ENCODE measurements at places on chromosomes 2 and 18.

DNA sequence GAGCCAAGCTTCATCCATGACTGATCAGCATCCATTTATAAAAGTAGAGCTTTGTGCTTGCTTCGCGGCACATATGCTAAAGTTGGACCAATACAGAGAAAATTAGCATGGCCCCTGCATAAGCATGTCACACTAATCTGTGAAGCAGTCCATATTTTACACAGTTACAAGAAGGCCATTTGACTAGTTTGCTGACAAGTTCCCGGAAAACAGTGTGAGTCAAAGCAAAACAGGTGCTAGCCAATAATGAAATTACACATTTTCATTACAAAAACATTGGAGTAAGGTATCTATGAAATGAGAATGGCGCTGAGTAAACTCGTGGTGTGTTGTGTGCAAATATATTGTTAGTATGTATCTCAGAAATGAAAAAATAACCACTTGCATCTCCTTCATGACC lies 4.7 kb downstream of the ANKRD62 start:
- DNase-seq = no peak

- no peak for DNase-seq
These were observed 68.3 kb upstream of the ACYP2 start for GRCh38 chr2:54047091-54047490.

- DNase-seq = no peak
These were observed 70.7 kb upstream of the HNRNPA3 start for GRCh38 chr2:177141866-177142265.

DNA sequence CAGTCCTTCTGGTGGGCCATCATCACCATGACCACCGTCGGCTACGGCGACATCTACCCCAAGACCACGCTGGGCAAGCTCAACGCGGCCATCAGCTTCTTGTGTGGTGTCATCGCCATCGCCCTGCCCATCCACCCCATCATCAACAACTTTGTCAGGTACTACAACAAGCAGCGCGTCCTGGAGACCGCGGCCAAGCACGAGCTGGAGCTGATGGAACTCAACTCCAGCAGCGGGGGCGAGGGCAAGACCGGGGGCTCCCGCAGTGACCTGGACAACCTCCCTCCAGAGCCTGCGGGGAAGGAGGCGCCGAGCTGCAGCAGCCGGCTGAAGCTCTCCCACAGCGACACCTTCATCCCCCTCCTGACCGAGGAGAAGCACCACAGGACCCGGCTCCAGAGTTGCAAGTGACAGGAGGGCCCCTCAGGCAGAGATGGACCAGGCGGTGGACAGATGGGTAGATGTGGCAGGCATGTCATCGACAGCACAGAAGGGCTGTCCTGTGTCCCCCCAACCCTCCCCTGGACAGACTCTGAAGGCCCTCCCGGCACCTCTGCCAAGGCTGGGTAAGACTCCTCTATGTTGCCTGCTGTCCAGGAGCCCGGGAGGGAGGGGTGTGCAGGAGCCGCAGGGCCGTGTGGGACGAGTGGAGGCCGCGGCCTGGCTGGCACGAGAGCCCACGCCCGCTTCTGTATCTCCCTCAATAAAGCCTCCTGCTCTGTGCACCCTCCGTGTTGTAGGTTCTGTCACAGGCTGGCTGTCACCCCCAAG lies 2.0 kb downstream of the KCNF1 start:
- no peak for DNase-seq

- no peak for DNase-seq
These were observed 62.1 kb downstream of the BCL2 start for GRCh38 chr18:63257453-63257852.

GRCh38 chr2:175442441-175442840 lies 260.9 kb upstream of the ATP5MC3 start:
- no peak for DNase-seq

DNA sequence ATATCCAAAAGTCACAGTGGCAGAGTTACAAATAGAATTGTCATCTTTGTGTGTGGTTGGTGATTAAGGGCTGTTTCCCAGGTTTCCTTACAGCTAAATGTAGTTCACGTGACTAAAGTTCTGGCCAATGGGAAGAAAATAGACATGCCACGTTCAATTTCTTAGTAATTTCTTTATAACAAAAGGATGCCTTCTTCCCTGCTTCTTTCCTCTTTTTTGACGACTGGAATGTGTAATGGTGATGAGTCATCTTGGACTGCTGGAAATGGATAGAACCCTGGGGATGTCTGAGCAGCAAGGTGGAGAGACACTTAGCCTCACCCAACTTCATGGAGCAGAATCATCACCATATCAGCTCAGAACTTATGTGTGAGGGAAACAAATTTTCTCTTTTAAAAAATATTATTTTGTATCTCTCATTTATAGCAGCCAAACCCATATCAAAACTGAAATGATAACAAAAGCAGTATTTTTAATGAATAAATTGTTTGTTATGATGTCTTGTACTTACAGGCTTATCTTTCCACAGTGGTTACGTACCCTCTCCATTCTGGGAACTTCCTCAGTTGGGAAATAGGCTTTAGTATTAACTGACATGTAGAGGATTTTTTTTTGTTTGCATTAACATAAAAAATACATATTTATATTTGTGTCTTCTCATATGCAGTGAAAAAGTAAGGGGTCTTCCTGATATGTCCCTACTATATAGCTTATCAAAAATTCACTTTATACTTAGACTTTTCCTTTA lies 91.1 kb upstream of the CDH2 start:
- DNase-seq = no peak

DNA sequence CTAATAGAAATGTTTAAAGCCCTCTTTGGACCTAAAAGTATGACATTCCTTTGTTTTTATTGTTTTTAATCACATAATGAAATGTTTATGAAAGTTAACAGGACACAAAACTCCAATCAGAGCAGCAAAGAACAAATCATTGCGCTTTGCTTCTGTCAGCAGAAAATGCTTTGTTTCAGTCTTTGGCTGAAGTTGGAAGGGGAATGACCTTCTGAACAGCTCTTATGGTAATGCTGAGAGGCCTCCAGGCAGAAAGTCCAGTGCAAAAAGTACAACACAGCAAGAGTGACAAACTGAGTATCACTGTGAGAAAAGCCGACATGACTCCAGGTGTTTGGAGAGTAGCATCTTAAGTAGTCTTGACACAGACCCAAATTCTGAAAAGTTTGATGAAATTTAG lies 147.7 kb upstream of the SP5 start:
- no peak for DNase-seq

GRCh38 chr2:144545787-144546186 lies 25.9 kb upstream of the ZEB2 start:
- no peak for DNase-seq

All from stimulated activated CD4-positive, alpha-beta T cell treated with anti-CD3 and anti-CD28 coated beads, TNF-alpha, amount 100 ng/mL, for 48 hours (primary cell).